ENCODE measurements at places on chromosomes 11 and 22.
A peak's percentile ranks its signal among the peaks of the same experiment; 100 is the strongest.

DNA sequence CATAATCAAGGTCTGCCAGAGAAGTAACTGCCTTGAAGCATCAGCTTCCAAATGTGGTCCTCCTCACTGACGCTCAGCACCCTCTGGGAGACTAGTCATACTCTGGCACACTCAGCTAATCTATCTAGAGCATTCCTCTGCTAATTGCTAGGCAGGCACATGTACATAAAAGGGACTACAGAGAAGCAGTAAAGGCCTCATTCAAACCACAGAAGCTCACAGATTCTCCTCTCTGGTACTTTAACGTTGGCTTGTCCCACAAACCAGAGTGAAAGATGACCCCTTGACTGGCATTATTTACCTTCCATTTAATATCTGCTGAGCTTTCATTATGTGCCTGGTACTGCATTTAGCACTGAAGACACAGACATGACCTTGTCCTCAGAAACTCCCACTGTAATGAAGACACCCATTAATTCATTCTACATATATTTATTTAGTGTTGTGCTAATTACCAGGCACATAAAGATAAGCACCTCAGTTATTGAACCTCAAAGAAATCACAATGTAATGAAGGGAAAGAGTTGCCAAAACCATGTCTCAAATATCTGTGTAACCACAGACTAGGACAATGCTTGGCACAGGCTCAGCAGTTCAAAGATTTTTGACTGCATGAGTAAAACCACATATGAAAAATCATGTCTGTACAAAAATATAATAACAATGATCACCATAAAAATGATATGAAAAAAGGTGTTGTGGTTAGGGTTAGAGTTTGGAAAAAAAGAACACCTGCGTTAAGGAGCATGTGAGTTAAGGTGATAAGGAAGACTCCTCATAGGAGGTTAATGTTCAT is 550.4 kb downstream of the DLG2 start:
- DNase-seq, result no peak

DNA sequence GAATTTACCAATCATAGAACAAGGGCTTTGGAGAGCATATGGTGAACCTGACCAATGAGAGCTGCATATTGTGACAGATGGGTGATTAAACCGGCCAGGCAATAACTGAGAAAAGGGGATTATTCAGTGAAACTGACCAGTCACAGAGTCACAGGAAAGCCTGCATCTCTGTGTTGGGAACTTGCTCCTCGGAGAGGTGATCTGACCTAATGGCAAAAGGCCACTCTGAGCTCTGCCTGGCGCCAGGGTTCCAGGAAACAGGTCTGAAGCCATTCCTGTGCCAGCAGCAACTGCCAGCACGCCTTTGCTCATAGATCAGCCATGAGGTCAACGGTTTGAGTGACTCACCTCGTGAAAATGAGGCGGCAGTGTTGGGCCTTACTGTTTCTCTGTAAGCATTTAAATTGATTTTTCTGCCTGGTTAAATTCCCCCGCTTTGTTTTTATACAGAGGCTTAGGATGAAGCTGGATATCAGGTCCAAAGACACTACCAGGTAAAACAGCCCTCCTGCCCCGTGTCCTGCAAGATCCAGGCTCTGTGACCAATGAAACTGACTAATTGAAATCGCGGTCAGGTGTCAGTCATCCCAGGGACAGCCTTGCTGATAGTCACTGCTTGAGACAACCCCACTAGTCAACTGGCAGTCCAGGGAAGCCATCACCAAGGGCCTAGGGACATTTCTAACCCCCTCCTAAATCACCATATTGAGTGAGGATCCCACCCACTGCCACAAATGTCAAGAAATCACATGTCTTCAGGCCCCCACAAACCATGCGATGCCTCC is 35.8 kb upstream of the MYOD1 start:
- DNase-seq, result no peak

- peak; percentile 15 for DNase-seq
Measured at GRCh38 chr11:117584056-117584830, 212.8 kb downstream of the DSCAML1 start.

- no peak for DNase-seq
Measured at GRCh38 chr11:44775366-44775984, 48.7 kb downstream of the TSPAN18 start.

- no peak for DNase-seq
Measured at GRCh38 chr22:45033136-45033535, 23.3 kb upstream of the PHF21B start.

GRCh38 chr11:35947437-35947836 is 3.6 kb downstream of the LDLRAD3 start:
- no peak for DNase-seq

- DNase-seq, result no peak
Measured at GRCh38 chr11:34748036-34748435, 127.1 kb downstream of the EHF start.

- DNase-seq, result no peak
Measured at GRCh38 chr11:121615501-121615900, 162.7 kb upstream of the SORL1-AS1 start.

- DNase-seq, result no peak
Measured at GRCh38 chr11:123063826-123064657, 2.1 kb upstream of the HSPA8 start.

DNA sequence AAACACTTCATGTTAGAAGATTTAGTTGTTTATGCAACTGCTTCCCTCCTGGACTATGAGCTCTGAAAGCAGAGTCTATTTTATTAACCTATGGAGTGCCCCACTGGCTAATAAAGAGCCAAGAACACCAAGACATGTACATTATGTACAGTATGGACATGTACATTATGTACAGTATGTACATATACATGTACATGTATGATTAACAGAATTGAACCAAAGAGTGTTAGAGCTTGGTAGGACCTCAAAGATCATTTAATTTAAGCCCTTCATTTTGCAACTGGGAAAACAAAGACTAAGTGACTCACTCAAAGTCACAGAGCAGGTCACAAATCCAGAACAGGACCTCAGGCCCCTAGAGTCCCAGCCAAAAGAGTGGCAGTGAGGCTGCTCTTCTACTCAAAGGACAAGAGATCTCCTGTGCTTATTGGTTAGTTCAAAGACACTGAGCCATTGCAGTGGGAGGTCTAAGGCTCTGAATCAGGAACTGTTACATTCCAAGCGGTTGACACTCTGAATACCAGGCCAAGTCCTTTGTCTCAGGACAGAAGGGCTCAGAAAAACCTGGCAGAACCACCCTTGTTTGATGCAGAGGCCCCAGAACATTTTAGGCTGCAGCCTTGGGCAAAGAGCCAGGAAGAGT is 103.8 kb downstream of the FAM168A start:
- DNase-seq, result peak; percentile 20

- DNase-seq, result no peak
Measured at GRCh38 chr22:33975841-33976240, 55.6 kb upstream of the LARGE1 start.

DNA sequence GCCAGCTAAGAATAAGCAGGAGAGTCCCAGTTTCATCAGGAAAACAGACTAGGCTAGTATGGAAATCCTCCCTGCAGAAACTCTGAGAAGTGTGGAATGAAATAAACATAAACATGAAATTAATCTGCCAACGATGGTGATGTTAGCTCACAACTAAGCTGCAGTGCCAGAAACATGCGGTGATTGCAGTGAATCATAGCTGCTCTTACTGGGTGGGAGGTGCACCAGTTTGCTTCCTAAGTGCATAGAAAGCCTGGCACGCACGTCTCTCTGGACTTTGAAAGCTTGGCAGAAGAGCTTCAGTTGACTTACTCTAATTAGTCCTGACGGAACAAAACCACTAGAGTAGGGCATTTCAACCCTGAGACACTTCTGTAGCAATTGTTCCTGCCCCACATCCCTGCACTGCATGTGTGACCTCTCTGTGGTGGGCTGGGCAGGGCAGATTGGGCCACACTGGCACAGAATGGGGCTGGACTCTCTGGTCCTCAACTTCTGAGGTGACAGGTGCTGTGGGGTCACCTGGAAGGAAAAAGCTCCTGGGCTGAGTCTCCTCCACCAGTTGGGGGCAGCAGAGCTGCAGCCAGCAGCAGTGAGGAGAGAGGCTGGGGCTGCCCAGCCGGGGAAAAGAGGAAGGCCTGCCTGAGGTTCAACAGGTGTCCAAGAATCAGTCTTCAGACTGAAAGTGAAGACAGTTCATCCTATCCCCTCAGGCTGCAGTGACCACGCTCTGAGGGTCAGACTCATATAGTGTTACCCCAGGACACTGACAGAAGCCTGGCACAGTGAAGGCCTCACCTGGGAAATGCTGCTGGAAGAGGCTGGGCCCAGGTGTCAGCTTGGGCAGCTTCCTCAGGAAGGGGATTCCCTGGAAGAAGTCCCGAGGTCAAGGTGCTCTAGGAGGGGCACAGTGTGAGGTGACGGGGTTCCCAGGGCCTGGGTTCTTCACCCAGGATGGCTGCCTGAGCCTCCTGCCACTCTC is 40.5 kb downstream of the GGTLC2 start:
- DNase-seq, result no peak

DNA sequence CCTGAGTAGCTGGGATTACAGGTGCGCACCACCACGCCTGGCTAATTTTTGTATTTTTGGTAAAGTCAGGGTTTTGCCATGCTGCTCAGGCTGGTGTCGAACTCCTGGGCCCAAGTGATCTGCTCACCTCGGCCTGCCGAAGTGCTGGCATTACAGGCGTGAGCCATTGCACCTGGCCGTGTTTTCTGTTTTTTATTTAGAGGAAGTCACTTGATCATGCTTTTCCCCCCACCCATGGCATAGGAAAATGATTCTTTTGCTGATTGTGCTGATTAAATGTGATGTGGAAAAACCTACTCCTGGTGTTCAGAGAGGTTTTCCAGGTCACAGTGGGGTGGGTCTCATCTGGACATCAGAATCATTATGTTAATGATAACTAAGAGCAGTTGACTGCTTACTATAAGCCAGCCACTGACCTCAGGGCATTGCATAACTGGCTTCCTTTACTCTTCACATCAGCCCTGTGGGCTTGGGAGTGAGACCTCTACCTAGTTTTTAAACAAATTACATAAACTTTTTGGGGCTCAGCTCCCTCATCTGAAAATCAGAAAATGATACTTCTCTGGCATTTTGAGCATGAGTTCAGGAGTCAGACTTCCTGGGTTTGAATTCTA is 71.0 kb downstream of the PTPRJ start:
- no peak for DNase-seq

DNA sequence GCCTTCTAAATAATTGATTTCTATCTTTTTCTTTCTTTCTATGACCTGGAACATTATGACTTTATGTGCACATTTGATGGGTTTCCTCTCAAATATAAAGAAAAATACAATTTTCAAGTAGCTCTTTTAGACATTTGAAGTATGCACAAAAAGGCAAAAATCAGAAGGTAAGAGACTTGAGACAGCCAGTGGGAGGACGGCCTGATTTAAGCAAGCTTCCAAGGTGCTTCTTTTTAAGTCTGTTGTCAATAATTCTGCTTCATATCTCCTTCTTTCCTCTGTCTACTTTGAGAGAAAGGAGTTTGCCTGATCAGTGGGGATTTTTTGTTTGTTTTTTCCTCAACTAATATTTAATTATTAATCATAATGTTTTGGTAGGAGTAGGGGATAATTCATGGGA is 188.2 kb upstream of the ARHGAP20 start:
- no peak for DNase-seq

- no peak for DNase-seq
Measured at GRCh38 chr11:72788241-72788640, 5.6 kb downstream of the STARD10 start.

- no peak for DNase-seq
Measured at GRCh38 chr11:62400281-62400680, 18.6 kb upstream of the SCGB1A1 start.

DNA sequence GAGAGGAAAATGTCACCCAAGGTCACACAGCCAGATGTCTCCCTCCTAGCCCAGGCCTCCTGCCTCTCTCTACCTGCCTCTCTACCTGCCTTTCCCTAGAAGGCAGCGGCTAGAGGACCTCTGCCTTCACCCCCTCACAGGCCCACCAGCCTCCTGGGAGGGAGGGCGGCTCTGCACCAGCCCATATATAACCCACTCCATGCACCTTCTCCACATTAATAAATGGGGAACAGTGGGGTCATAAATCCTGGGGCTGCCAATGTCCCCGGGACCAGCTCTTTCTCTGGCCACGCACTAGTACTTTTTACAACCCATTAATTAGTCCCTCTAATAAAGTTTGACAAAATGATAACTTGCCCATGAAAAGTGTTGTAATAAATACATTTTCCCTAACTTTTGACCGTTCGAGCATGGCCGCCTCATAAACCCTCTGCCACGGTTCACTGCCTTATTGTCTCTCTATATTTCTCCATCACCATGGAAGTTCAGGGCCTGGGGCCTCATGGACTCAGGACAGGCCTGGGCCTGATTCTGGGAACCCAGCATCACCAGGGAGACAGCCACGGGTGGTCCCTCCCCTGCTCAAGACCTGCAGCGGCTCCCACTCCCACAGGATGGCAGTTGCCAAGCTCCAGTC is 102.1 kb downstream of the MN1 start:
- DNase-seq, result no peak

DNA sequence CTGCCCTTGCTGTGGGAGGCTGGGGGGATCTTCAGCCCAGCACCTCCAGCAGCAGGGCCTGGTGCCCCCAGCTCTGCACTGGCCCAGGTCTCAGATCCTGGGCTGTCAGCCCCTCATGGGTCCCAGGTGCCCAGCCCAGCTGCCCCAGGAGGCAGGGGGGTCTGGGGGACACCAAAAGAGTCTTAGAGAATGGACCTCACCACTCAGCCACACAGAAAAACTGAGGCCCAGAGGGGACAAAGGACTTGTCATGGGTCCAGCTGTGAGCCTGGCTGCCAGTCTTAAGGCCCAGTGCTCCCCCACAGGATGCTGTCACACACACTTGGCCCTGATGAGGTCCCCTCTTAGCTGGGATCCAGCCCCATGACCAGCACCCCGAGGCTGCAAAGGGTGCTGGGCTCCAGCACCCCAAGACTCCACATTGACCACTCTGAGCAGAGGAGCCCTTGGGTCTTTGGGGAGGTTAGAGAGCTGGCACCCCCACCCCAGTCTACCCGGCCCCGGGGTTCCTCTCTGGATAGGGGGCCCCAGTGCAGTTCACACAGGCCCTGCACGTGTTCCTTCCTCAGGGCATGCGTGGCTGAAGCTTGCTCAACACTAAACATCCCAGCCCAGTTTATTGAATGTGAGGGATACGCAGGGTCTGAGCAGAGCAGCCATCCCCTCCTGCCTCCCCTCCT is 54.4 kb downstream of the IGLL5 start:
- no peak for DNase-seq

GRCh38 chr11:120835601-120836228 is 188.2 kb upstream of the TBCEL start:
- DNase-seq, result no peak

GRCh38 chr11:2207773-2208621 is 36.4 kb upstream of the TH start:
- no peak for DNase-seq

All from fibroblast of skin of left biceps (primary cell).